GM13976 (cell line): ENCODE measurements at places on chromosomes 5 and 9.

GRCh38 chr5:137309290-137309689 lies 189.8 kb downstream of the SPOCK1 start:
- no peak for DNase-seq

DNA sequence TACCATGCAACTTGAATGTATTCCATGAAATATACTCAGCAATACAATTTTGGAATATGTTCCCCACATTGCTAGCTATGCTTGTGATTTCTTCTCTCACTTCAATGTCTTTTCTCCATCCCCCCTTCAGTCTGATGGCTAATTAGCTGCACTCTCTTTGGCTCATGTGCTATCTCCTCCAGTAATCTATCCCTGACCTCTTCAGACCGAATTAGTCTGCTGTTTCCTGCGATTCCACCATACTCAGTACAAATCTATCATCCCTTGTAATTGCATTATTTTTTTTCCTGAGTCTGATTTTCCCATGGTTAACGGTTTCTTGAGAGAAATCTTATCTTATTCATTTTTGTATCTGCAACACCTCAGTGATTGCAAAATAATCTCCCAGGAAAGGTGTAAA lies 360.7 kb upstream of the CDH10 start:
- no peak for DNase-seq

DNA sequence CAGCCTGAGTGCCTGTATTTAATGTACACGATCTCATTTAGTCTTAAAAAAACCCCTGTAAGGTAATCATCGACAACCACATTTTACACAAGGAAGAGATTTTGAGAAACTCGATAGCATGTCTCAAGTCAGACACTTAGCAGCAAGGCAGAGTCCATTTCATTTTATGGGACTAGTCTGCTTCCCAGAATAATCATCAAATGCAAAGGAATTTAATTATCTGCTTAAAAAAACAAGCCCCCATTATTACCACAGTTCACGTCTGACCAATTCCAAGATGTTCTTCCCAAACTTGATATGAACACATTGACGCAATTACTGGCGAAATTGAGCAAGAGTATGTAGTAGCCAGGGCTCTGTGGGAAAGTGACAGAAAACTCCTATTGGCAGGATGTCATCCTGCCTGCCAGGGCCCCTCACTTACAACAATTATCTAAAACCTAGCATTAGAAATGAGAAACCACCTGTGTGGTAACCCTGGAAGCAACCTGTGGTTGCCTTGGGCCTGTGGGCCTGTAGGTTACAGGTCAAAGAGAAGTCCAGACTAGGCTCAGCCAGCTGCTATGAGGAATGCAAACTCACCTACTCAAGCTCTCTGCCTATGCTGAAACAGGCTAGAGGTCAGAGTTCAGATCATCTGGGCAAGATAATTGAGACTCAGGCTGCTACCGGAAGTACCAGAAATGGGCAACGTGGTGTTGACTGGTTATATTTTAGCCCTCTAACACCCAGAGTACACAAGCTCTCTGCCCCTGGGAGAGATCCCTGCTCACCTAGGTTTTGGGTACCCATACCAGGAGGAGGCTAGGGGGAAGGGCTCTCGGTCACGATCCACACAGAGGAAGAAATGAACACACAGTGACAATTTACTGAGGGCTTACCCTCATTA lies 1.6 kb downstream of the B4GALT1 start:
- no peak for DNase-seq

GRCh38 chr5:76938177-76938576 lies 14.7 kb upstream of the CRHBP start:
- no peak for DNase-seq

- DNase-seq, result no peak
Observed at GRCh38 chr5:25649628-25650265, 1005.0 kb upstream of the CDH10 start.

DNA sequence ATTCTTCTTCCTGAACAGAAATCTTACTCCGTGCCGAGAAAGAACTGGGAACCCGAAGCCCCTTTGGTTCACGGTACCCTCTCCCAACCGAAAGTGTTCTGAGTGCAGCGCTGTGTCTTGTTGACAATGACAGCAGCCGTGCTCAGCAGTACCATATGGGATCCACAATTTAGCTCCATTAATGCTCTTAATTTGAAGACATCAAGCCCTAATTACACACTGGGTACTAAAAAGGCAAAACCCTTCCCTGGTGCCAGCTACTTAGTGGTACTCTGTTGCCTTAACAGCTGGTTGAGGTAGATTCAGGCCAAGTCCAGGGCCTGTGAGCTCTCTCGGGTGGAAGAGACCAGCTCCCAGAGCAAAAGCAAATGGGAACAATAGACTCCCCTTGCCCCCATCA lies 24.5 kb downstream of the DDX31 start:
- DNase-seq, result no peak

DNA sequence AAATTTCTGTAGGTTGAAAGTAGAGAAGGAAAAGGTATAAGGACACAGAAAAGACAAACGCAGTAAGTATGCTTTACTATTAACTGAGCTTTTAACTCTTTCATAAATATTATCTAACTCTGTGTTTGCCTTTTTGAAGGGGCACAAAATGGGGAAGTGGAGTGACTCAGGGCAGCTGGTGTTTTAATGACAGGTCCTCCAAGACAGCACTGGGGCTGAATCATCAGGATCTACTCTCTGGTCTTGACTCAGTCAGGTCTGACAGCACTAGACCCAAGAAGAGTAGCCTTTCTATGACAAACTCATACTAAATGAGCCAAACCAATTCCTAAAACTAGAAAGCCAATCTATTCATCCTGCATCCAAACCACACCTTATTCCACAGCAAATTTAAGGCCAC lies 102.2 kb downstream of the APTX start:
- DNase-seq, result no peak

GRCh38 chr9:80649001-80649420 lies 1040.3 kb downstream of the TLE1 start:
- no peak for DNase-seq

DNA sequence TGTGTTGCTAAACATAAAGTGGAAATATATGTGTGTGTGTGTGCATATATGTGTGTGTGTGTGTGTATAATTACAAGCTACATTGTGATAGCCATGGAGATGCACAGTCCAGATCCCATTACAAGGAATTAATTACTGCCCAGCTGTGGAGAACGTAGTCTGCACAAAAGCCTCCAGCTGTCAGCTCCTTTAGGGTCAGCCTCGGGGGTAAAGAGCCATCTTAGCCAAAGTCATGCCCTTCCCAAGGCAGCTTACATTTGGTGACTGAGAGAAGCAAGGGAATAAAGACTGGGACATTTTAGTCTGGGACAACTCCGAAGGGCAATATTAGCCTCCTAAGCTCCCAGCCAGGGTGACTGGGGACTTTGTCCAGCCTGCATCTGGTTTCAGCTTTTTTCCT lies 21.9 kb upstream of the FOCAD start:
- no peak for DNase-seq

GRCh38 chr9:92769990-92770359 lies 5.3 kb upstream of the BICD2 start:
- DNase-seq, result no peak

DNA sequence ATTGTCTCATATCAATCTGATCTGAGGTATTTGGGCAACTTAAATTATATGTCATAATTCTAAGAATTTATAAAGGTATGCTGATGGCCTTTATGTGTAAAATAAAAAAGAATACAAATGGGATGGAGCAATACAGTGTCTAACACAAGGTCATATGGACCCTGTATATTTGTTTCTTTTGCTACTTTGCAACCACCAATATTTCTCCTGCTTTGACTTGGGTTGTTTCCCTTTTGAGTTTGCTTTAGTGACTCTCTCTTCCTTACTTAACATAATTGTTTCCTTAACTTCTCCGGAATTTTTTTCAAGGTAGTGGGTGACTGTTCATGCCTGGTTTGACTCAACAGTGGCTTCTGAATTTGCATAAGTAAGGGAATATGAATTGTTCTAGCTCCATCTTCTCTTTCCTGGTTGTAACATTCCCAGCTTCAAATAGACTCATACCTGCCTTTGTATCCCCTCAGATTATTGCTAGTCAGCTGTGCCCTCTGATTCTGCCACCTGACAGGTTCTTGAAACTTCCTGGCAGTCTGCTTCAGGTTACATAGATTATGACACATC lies 30.2 kb upstream of the ANXA1 start:
- DNase-seq, result no peak

DNA sequence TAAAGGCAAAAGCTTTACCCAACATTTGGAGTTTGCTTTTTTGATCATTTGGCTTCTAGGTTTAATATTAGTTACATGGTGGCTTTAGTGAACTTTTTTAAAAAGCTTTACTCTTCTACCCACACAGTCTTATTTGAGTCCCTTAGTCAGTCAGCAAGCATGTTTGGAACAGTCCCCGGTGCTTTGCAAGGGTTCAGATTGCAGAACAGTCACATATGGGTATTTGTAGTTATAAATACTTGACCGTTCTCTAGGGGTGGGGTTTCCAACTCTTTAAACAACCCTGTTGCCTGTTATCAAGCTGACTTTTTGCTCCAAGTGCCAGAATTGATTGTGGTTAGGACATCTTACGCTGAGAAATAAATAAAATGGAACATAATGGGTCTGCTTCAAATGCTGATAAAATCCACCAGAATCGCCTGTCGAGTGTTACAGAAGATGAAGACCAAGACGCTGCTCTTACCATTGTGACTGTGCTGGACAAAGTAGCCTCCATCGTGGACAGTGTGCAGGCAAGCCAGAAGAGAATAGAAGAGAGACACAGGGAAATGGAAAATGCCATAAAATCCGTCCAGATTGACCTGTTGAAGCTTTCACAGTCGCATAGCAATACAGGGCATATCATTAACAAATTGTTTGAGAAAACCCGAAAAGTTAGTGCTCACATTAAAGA lies at the start of gene CAVIN4:
TSS of gene CAVIN4 (plus strand) at position 304 of the 673 bp plus-strand sequence. CDS start at position 369, 65 bp downstream.
- DNase-seq, result no peak

DNA sequence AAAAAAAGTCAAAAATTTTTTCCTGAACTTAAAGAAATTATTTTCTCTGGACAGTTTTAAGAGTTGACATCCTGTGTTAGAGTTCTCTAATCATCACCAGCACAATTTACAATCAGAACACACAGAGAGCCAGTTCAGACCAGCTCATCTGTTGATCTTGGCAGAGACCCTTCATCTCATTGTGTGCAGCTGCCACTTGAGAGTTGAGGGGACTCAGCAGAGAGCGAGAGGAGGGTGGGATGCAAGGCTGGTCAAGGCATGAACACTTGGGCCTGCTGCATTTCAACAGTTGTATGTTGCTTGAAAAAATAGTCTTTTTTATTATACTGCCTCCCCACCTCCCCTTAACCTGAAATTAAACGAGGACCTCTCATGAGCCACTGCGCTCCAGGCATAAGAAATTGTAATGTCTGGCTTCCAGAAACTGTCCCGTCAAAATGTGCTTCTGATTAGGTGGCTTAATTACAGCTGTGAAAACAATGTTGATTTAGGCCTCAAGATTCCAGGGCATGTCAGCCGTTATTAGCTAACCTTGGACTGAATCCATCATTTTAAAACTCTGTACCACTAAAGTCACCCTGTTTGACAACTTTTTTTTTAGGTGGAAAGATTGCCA lies 383.6 kb downstream of the CCDC171 start:
- no peak for DNase-seq

GRCh38 chr5:147093138-147093537 lies 141.7 kb upstream of the STK32A start:
- no peak for DNase-seq

DNA sequence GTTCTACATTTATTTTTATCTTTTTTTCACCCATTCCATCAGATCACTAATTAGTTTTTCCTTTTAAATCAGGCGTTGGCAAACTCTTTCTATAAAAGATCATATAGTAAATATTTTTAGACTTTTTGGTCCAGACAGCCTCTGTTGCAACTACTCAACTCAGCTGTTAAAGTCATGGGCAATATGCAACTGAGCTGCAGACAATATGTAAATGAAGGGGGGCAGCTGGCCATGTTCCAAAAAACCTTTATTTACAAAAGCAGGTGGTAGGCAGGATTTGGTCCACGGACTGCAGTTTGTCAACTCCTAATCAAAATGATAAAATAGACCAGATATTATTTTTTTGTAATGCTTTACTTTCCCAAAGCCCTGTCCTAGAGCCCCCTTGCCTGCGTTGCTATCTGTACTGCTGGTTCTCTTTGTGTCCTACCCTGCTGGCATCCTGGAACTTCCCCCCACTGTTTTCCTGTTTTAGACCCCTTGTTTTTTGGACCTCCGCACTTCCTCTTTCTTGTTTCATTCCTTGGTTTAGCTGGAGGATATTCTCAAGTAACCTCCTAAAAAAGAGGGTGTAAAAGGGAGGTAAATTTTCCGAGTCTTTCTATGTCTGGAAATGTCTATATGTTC lies 24.7 kb upstream of the TNFSF8 start:
- DNase-seq, result no peak

DNA sequence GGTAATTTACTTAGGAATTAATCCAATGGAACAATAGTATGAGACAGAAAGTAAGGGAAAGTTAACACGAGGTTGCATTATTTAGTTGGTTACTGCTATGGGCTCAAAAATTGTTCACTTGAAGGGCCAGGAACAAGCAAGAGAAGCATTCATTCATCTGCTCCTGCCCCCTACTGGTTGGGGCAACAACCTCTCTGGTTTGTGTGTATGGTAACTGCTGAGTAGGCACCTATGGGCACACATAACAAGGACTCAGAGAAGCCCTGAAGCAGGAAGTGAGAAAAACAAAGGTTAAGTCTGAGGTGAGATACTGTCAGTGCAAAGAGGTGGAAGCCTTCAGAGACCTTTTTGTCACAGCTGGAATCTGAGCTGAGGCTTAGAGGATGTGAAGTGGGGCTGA lies 34.4 kb upstream of the RANBP6 start:
- peak; percentile 21 for DNase-seq

DNA sequence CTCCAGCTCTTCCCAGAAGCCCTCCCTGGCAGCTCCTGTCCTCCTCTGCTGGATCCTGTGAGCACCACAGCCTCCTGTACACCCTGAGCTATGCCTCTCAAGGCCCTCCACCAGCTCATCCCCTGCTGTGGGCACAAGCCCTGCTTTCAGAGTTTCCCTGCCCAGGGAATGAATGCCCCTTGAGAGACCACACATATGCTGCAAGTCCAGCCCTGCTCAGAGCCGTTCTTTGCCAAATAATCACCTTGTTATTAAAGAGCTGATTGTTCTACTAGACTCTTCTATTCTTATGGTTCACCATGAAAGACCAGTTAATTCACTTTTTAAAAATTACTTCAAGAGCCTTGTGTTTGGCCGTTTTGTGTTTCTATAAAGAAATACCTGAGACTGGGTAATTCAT lies 121.5 kb downstream of the MVB12B start:
- DNase-seq, result no peak

DNA sequence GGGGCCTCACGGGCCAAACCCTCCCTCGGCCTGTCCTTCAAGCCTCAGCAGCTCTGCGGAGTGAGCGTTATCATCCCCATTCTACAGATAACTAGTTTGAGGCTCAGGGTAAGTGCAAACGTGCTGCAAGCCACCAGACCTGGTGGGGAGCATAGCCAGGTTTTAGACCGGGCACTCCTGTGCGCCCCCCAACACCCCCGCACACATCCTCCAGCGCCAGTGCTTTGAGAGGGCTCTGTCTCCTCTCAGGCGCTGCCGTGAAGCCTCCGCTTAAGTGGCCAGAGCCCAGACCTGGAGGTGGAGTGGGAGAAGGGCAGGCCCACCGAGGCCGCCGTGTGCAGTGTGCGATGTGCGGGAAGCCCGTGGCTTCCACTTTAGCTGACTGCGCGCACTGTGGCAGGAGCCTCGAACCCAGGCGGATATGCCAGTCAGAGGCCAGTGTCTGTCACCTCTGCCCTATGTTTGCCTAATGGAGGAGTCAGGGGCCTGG lies 1.6 kb upstream of the MGAT1 start:
- DNase-seq, result no peak
